ENCODE measurements at places on chromosomes 11 and 22.

DNA sequence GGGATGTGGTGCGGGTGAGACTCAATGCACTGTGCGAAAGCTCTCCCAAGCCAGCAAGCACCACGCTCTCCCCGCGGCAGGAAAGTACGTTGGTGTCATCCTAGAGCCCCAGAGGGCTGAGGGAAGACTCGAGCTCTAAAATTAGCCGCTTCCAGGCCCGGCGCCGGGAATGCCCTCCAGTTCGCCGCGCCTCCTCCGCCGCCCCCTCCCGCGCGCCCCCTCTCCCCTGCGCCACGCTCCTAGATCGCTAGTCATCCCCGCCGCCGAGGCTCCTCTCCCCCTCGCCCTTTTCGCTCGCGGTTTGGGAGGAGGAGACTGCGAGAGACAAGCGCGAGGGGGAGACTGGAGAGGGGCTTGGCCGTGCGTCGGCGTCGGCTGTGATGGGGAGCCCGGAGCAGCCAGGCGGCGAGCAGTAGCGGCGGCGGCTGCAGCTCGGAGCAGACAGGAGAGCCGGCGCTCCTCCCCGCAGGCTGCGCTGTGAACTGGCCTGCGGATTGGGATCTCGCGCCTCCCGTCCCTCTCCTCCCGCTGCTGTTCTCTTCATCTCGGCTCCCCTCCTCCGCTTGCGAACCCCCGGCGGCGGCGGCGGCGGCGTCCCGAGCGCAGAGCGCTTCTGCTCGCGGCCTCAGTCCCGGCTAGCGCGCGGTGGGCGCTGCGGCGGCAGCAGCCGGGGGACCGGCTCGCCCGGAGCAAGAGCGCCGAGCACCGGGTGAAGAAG lies at the start of gene FAT3:
Gene FAT3, plus strand, starts transcription at position 412 of the 718 bp plus-strand sequence. CDS start 127,295 bp downstream, outside the sequence.
- DNase-seq, result no peak

- DNase-seq, result no peak
Measured at GRCh38 chr22:48084041-48084728, 1321.7 kb downstream of the TBC1D22A start.

DNA sequence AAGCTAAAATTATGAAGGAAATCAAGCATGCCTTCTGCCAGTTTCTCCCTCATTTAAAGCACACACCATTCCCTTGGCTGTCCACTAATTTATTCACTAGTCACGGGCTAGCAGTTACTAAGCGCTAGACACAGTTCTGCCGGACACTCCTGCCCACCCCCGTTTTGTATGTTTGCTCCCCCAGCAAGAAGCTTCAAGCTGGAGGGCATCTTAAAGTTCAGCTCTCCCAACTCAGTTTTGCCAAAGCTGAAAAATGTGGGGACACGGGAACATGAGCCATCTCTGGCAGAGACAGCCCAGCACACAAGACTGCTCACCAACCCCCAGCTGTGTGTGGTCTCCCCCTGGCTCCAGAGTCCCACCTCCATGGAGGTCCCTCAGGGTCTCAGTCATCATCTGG lies 263.6 kb downstream of the BRD1 start:
- no peak for DNase-seq

DNA sequence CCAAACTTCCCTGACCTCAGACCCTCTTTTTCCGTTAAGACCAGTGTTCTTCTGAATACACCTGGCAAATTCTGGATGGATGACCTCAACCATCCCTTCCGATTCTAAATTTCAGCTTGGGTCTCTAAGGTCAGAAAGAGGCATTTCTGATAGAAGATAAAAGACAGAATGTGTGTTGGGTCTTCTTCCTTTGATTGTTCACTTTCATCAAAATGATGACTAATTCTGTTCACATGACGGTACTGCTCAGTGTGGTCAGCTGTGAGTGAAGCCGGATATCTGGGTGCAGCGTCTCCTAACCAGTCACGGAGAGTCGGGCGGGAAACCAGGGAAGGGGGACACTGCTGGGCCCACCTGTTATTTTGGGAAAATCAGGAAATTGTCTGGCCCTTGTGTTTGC lies 151.6 kb upstream of the NAV2 start:
- DNase-seq, result no peak

DNA sequence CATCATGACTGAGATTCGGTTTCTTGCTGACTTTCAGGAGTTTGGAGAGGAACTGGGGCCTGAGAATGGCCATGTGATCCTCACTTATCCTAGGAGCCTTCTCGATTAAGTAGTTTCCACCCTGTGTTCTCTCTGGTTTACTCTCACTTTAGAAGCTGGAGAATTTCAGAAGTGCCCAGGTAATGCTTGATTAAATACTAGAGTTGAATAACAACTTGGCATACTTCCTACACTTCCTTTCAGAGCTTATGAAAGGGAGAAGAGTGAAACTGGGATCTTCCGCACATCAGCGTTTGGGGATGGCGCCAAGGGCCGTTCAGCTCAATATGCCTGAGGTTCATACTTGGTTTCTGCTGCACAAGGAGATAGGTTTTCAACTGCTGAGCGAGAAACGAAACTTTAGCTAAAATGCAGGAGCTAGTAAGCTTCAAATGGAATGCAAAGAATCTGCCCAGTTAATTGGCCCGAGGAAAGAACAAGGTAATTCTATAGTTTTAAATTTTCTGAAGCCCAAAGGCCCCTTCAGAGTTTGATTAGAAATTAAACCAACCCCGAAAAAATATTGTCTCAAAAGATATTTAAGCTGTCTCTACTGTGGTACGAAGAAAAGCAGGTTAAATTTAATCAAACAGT lies 823 bp upstream of the MUC15 start:
- DNase-seq, result no peak

DNA sequence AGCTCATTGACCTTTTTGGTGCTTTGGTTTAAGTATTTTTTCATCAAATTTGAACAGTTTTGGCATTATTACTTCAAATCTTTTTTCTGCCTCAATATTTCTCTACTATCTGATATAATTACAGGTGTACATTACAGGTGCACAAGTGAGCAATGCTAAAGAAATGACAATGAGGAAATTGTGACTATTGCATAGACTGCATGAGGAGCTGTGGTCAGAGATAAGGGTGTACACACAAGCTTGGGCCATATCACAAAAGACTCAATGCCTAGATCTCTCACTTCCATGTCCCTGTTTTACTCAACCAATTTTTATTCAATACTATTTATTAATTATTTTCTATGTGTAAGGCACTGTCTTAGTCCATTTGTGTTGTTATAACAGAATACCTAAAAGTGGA lies 251.0 kb upstream of the UBASH3B start:
- no peak for DNase-seq

- DNase-seq, result no peak
Measured at GRCh38 chr11:7643314-7643713, 30.0 kb downstream of the CYB5R2 start.

GRCh38 chr11:19834771-19835170 lies 122.1 kb downstream of the NAV2 start:
- DNase-seq, result no peak

DNA sequence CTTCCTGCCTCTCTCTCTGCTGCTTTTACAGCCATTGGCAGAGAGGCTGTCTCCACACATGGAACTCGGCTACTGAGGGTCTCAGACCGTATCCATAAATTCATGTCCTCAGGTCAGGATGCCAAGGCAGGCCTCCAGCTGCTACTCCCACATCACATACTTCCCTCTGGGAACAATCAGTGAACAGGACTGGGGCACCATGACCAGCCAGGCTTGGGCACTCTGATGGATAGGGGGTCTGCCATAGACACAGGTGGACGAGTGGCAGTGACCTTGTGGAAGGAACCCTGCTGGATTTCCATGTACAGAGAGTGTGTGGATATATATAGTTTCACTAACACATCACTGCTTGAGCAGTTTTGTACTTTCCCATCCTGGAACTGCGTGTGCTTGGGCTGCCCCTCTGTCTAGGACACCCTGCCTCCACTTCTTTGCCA lies 97.7 kb upstream of the PARVA start:
- no peak for DNase-seq

Measured in stimulated activated CD4-positive, alpha-beta T cell treated with anti-CD3 and anti-CD28 coated beads, Interleukin-15, amount 100 ng/mL, for 48 hours (primary cell).